ENCODE measurements at places on chromosomes 7 and 10. TPM values are rescaled to one million over a fixed set of nuclear protein-coding genes. Genes with fewer than 3 reads are reported as not detected.

Gene SP4
- 8.8 TPM for total RNA-seq

Gene SPDYE6
- total RNA-seq, result not detected

Gene PRSS37
- not detected for total RNA-seq

Gene MKX
- not detected for total RNA-seq

Gene HOXA7
- total RNA-seq, result 1.9 TPM

Gene ACTL6B
- total RNA-seq, result not detected

Gene HK1
- 128 TPM for total RNA-seq

Gene HMX3
- total RNA-seq, result not detected

Gene SLC16A9
- 0.97 TPM for total RNA-seq

Gene FOXP2
- total RNA-seq, result 0.65 TPM

Gene IKZF5
- 1.9 TPM for total RNA-seq

Gene MRLN
- total RNA-seq, result not detected

Gene NUDT13
- total RNA-seq, result 1.1 TPM

Gene ZMIZ2
- 7.8 TPM for total RNA-seq

Gene MYL10
- not detected for total RNA-seq

Gene SPDYE9
- not detected for total RNA-seq

Gene PAPSS2
- 43.5 TPM for total RNA-seq

Gene ZNF248
- total RNA-seq, result 6.8 TPM

Gene TMEM213
- total RNA-seq, result not detected

Gene EIF4H
- total RNA-seq, result 399 TPM

Gene MRM2
- 17.5 TPM for total RNA-seq

Data from epithelial cell of umbilical artery (primary cell).